CD4-positive, alpha-beta T cell treated with Interleukin-6 at 100 ng/mL for 8 hours (primary cell): ENCODE measurements at places on chromosomes 6 and 20.

- no peak for DNase-seq
These were observed 20.1 kb downstream of the OPRM1 start for GRCh38 chr6:154058963-154059680.

DNA sequence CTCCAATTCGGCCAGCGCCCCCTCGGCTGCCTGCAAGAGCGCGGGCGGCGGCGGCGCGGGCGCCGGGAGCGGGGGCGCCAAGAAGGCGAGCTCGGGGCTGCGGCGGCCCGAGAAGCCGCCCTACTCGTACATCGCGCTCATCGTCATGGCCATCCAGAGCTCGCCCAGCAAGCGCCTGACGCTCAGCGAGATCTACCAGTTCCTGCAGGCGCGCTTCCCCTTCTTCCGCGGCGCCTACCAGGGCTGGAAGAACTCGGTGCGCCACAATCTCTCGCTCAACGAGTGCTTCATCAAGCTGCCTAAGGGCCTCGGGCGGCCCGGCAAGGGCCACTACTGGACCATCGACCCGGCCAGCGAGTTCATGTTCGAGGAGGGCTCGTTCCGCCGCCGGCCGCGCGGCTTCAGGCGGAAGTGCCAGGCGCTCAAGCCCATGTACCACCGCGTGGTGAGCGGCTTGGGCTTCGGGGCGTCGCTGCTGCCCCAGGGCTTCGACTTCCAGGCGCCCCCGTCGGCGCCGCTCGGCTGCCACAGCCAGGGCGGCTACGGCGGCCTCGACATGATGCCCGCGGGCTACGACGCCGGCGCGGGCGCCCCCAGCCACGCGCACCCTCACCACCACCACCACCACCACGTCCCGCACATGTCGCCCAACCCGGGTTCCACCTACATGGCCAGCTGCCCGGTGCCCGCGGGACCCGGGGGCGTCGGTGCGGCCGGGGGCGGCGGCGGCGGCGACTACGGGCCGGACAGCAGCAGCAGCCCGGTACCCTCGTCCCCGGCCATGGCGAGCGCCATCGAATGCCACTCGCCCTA, 963 bp downstream of the FOXF2 start:
- no peak for DNase-seq

DNA sequence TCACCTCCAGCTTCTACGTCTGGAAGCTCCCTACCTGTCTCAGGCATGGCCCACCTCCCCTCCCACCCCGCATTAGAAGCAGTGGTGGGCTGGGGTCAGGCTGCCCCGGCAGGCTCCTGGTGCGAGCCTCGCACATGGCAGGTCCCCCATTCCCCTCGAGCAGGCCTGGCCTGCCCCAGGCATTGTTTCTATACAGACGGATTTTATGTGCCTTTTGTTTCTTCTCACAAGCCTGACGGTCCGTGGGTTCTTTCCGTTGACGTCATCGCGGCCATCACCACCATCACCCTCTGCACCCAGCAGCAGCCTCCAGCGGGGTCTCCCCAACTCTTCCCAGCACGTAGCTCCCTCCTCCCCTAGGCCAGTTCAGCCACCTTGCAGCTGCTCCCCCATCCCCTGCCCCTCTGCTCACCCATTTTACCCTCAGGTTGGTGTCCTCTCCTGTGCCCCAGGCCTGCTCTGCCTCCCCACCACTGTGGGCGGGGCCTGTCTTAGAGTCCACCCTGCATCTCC, 4.6 kb downstream of the CST7 start:
- DNase-seq = no peak

DNA sequence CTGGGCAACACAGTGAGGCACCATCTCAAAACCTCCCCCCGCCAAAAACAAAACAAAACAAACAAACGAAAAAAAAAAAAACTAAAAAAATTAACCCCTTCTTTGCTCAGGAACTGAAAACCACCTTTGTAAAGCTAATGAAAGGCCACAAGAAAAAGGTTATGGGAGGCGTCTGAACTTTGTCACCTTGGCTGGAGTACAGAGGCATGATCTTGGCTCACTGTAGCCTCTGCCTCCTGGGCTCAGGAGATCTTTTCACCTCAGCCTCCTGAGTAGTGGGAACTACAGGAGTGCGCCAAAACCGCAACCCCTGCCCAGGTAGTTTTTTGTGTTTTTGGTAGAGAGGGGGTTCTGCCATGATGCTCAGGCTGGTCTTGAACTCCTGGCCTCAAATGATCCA, 337.9 kb downstream of the TBC1D32 start:
- no peak for DNase-seq

- no peak for DNase-seq
These were observed 407.1 kb upstream of the JAG1 start for GRCh38 chr20:11080781-11081377.

DNA sequence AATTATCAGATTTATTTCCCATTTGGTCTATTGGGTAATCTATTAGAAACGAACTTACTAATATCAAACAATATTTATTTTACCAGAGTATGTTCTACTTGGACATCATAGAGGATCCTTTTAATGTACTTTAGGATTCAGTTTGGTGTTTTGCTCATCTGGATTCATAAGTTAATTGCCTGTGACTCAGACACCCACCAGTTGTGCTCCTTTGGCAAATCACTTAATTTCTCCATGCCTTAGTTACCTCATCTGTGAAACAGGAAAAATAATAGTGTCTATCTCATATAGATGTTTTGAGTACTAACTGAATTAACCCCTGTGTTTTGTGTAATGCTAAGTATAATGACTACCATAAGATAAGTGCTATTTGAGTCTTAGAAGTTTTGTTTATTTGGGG, 292.1 kb downstream of the LAMA2 start:
- DNase-seq = no peak

- DNase-seq = no peak
These were observed 9.9 kb downstream of the DNMT3B start for GRCh38 chr20:32772046-32772445.

GRCh38 chr20:19411811-19412210, 199.4 kb downstream of the SLC24A3 start:
- no peak for DNase-seq

- no peak for DNase-seq
These were observed 12.4 kb downstream of the IRF4 start for GRCh38 chr6:403659-404655.

- no peak for DNase-seq
These were observed 7.8 kb downstream of the KCNG1 start for GRCh38 chr20:51014797-51015722.

DNA sequence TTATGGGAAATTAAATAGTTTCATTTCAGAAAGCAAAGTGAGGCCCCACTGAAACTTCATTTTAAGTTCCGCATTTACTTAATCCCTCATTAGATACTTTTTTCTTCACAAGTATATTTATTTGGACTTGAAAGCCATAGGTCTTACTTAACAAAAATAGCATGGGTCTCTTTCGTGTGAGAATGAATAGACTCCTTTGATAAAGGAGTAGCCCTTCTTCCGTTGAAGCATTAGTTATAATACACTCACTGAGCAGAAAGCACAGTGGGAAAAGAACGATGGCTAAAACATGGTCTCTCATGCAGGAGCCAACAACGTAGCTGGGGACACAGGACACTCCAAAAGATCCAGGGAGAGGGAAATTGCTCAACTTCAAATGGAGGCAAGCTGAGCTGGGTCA, 130.4 kb downstream of the SLC23A2 start:
- DNase-seq = no peak

- no peak for DNase-seq
These were observed 20.9 kb downstream of the MAP1LC3A start for GRCh38 chr20:34579191-34579978.

DNA sequence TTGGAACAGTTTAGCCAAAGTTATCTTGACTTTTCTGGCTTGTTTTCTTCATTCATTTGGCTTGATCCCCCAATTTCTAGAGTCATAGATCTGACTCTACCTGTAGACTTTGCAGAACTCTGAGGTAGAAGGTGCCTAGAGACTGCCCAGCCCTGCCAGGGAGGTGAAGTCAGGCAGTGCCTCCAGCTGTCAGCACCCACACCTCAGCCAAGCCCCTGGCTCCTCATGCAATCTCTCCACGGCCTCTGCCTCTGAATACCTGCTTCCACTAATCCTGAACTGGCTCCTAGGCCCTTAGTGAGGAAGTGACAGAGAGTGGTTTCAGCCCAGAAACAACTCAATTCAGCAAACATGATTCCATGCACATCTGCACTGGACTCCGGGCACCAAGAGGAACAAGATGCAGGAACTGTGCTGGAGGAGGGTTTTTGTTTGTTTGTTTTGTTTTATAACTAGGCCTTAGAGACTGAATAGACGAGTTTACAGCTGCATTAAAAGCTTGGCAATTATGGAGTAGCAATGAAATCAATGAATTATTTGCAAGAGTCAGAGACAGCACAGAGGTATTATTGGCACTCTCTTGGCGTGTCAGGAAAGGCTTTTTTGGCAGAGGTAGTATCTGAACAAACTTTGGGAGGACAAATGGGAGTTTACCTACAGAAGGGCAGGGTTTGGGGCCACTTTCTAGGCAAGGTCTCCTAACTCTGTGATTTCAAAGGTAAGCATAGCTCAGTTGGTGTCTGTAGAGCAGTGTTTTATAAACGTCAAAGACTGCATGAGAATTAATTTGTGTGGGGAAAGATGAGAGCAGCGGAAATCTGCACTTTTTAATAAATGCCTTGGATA, 25.2 kb downstream of the TGM3 start:
- no peak for DNase-seq

DNA sequence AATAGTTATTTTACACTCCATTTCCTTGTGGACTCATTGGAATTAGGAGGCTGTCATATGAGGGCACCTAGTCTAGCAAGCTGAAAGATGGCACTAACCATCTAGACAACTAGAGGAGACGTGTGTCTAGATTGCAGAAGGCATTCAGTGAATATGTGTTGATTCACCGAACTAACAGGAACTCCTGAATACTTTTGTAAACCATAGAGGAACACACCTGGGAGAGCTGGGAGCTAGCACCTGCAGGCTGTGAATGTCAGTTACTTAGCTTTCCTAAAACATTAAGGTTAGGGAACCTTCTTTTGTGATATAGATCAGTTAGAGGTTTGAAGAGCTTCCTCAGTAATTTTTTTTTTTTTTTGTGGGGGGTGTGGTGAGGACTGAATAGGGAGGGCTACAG, 7.7 kb downstream of the OPN5 start:
- no peak for DNase-seq

- DNase-seq = no peak
These were observed 584 bp downstream of the MTCH1 start for GRCh38 chr6:36985417-36985807.

DNA sequence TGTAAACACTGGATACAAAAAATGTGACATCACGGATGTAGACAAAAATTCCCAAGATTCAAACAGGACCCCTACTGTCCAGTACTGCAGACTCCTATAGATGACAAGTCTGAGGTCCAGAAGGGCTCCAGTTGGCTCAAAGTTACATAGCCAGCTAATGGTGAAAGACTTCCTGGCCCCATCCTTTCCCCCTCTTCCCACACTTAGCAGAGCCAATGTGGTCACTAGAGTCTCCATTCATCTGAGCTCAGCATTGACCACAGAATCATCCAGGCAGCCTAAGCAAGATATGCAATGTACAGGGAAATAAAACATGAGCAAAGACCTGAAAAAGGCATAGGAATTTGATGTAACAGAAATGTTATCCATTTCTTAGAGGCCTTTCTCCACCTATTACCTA, 180.5 kb downstream of the ADAT2 start:
- DNase-seq = no peak

DNA sequence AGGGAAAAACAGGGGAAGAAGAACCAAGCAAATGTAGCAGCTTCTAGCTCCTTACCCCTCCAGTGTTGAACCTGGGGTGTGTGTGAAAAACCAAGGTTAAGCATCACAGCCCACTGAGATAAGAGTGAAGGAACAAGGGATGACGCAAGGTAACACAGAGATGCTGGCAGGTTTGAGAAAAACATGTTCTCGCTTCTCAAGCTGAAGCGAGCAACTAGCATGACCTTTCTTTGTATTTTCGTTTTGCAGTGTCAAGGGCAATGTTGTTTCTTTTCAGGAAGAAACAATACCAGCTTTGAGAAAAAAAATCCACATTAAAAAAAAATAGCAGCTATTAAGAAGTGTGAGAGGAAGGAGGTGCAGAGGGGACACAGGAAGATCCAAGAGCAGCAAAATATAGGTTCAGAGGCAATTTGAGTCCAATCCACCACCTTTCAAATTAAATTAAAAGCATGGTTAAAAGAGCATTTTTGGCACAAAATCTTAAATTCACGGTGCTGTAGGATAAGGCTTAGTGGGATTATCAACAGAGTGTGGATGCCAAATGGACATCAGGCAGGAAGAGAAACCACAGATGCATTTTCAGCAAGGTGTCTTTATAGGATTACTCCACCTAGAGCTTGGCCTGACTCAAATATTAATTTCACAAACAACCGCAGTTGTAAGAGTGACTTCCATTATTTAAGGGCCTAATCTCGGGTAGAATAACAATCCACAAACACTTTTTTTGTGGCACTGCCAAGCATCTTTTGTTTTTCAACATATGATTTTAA, 70.9 kb downstream of the SYNE1 start:
- no peak for DNase-seq

DNA sequence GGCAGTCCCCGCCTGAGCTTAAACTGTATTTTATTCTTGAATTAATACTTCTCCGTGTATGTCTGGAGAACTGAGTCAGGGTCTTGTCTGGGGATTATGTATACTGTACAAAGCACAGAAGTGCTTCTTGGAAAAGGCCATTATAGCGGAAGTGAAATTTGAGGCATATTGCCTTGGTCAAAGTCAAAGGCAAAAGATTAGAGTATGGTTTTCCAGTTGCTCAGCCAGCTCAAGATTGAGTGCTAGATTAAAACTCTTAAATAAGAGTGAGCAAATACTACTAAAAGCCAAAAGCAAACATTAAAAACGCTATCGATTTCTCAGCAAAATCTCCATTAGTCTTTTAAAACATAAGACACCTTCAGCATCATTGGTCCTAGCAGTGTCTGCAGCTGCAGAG, 207.7 kb upstream of the MAN1A1 start:
- no peak for DNase-seq

GRCh38 chr6:44824567-44824966, 437.1 kb downstream of the CDC5L start:
- no peak for DNase-seq

- no peak for DNase-seq
These were observed 487.3 kb upstream of the JARID2 start for GRCh38 chr6:14758421-14759081.

DNA sequence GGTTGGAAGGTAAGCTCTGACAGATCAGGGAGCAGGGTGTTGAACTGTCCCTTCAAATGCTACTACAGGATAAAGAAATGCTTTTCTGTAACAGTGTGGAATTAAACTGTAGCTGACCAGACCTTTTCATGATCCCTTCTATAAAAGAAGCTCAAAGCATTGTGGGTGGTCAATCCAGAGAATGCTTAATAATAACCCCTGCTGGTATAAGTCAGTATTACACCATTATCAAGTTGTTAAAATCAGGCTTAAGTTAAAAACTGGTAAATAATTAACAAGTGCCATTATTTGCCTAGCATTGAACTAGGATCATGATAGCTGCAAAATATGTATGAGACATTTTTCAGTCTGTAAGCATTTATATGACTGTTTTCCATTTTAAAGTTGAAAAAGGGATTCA, 468.9 kb downstream of the PKHD1 start:
- DNase-seq = no peak
